ENCODE measurements at places on chromosomes 5 and 9.

DNA sequence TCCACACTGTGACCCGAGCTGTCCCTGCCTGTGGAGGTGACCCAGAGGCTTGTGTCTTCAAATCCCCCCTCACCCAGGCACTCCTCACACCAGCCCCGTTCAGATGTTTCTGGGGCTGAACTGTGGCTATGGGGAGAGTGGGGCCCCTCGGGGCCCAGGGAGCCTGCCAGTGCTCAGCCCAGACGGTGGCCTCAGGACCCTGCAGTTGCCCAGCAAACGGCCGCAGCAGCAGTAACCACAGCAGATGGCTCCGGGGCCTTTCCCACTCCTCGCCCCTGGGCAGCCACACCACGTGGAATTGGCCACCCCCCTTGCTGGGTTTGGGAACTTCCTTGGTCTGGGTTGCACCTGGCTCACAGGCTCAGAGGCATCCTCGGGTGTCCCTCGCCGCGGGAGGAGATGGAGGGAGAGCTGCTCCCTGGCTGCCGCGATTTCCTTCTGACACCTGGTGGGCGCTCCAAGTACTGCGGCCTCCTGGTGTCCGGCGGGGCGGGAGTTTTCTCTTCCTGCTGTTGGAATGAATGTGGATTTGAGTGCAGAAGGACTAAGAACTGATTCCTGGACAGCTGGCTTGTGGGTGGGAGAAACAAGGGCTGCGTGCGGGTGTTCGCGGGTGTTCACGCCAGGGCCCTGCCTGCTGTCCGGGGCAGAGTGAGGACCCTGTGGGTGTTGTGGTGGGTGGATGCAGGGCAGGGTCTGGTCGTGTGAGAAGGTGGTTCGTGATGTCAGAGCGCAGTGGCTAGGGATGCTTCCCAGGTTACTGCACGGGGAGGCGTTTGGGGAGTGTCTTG, 97.5 kb downstream of the COL5A1 start:
- peak; percentile 62 for DNase-seq

GRCh38 chr5:168869615-168870227, 290.6 kb upstream of the PANK3 start:
- DNase-seq, result no peak

DNA sequence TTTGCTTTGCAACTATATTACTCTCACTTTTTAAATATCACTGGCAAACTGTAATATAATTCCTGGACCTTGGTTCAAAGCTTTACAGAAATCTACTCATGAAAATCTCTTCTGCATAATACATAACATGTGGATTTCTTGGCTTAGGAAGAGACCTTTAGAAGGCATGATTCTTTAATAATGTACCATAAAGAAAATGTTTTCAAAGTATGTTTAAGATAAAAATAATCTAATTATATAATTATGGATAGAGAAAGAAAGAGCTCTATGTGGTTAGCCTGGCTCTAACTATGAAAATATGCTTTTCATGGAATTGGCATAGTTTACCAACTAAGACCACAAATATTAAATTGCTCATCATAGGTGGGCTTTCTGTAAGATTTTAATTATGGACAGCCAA, 817.8 kb downstream of the TLE1 start:
- no peak for DNase-seq

- DNase-seq, result no peak
These were observed 59.6 kb downstream of the ATG10 start for GRCh38 chr5:82031220-82032119.

- DNase-seq, result no peak
These were observed 26.6 kb downstream of the HABP4 start for GRCh38 chr9:96476591-96476990.

- no peak for DNase-seq
These were observed 20.0 kb upstream of the GDNF start for GRCh38 chr5:37859805-37860204.

DNA sequence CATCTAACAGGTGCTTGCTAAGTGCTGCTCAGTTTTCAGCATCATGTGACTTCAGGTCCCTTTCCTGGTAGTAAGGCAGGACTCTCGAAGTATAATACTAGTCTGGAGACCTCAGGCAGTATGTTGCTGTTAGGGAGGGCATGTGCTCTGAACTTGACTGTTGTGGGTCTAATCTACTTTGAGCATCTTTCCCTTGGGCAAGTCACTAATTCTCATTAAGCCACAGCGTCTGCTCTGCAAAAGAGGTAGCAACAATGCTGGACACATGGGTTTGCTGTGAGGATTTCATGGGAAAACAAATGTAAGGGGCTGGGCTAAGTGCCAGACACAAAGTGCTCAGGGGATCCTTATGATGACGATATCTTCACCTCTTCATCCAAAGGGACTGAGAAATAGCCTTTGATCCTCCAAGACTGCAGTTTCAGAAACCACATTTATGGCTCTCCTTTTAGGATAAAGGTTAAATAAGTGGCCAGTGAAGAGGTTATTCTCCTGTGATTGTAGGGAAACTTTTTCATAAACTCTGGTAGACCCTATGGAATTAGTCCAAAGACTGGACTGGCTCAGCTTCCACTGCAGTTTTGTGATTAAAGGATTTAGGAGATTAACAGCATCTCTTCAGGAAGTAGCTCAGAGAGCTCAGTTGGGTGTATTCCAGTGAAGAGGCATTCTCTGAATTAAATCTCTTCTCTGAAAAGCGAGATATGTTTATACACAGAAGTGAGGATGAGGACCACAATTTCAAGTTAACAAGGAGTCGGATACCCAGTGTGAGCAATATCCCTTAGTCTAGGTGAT, 216.6 kb downstream of the SGCD start:
- no peak for DNase-seq

DNA sequence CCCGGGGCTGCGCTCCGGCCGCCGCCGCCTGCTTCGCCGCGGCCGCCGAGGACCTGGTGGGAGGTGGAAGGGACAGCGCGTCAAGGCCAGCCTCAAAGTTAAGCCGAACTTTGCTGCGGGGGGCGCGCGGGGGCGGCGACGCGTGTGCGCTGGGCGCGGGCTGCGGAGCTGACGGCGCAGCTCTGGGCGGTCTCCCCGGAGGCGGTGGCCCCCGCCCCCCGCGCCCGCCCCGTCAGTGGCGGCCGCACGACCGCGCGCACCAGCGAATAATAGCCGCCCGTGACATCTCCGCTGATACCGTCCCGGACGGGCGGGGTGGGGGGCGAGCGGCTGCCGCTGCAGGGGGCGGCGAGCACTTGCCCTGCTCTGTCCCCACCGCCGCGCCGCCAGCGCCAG, 579 bp upstream of the FAM78A start:
- DNase-seq, result no peak

DNA sequence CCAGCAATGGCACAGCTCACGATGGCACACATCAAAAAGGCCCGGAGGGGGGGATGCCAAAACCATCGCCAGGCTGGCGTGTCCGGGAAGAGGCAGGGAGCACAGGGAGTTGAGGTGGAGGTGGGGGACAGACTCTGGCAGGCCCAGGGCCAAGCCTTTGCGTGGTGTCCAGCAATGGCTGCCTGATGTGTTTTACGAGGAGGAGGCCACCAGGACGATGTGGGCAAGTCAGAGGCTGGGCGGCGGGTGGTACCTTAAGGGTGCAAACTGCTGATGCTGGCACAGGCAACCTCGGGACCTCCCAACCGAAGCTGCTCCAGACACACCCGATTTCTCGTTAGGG, 4.7 kb downstream of the VAV2 start:
- no peak for DNase-seq

GRCh38 chr9:112631313-112632070, 86.4 kb downstream of the INIP start:
- DNase-seq, result no peak

GRCh38 chr5:40551496-40552491, 127.9 kb upstream of the PTGER4 start:
- DNase-seq, result peak; percentile 92

DNA sequence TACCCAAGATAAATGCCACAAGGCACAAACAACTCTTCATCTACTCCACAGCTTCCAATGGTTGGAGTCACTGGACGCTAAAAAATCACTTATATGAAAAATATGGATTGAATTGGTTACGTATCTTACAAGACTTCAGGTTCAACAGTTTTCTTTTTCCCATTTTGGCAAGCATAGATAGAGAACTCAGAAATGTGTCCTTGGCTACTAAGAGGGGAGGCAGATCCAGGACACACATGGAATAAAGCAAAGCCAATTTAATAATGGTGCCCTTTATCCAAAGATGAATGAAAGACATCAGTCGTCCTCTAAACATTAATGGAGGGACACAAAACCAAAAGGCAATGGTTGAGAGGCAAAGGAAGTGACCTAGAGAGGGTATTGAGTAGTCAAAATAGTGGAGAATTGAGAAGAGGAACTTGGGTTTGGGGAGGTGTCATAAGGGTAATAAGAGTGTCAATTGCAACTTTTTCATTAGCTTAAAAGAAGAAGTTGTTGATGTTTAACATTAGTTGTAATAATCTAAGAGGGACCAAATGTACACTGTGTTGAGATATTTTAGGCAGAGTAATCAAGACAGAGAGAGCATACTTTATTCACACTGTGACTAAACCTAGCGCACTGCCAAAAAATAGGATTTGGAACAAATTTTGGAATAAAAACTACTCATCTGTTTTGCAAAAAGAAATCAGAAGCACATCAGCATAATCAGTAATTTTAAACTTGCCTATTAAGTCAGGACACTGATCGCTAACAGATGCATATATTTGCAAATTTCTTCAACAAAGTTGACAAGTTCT, 308.2 kb downstream of the ARL15 start:
- DNase-seq, result no peak

- DNase-seq, result no peak
These were observed 28.5 kb upstream of the LRRC14B start for GRCh38 chr5:162565-163337.

GRCh38 chr5:127411381-127411780, 106.1 kb upstream of the PRRC1 start:
- no peak for DNase-seq

- DNase-seq, result no peak
These were observed 635.9 kb downstream of the CDH18 start for GRCh38 chr5:19352120-19352519.

DNA sequence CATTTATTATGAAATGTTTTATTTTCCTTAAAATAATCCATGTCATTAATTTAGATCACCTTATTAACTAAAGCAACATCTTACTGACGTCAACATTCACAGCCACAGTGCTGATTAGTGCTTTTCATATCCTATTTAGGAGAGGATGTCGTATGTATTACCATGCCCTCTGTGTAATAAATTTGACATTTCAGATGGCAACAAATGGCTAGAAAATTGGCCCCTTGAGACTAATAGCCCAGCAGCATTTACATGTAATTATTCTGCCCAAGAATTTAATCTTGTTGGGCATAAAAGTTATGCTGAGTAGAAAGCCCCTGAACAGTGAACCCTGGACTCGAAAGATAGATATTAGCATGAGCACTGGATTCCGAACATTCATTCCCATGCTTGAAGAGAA, 391.2 kb downstream of the PRELID2 start:
- no peak for DNase-seq

DNA sequence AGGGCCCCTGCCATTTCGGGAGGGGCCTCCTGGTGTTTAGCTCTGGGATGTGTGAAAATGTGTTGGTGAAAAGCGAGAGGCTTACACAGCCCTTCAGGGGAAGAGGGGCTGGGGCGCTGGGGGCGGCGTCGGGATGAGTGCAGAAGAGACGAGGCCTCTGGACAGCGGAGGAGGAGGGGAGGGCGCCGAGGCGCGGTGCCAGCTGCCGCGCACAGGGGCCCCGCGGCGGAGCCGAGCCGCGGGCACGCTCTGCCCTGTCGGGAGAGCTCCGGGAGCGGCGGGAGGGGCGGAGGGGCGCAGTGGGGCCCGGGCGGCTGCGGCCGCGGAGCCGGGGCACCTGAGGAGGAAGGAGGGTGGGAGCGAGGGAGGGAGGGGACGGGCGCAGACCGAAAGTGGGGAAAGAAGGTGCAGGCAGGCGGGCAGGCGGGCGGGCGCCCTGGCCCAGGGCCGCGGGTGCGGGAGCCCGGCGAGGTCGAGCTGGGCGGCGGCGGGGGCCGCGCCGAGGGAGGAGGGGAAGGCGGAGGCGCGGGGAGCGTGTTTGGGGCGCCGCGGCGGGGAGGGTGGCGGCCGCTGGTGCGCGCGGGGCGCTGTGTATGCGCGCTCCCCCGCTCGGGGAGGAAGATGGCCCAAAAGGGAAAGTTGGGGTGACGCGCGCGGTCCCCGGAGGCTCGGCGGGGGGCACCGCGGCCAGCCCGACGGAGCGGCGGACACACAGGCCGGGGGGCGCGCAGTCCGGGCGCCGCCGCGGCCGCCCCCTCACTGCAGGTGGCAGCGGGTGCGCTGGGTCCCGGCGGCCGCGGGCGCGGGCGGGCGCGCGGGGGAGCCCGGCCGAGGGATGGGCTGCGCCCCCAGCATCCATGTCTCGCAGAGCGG, at the start of gene PDE8B:
TSS of gene PDE8B (plus strand) at position 590 of the 873 bp plus-strand sequence. CDS start at position 836, 246 bp downstream.
- no peak for DNase-seq

DNA sequence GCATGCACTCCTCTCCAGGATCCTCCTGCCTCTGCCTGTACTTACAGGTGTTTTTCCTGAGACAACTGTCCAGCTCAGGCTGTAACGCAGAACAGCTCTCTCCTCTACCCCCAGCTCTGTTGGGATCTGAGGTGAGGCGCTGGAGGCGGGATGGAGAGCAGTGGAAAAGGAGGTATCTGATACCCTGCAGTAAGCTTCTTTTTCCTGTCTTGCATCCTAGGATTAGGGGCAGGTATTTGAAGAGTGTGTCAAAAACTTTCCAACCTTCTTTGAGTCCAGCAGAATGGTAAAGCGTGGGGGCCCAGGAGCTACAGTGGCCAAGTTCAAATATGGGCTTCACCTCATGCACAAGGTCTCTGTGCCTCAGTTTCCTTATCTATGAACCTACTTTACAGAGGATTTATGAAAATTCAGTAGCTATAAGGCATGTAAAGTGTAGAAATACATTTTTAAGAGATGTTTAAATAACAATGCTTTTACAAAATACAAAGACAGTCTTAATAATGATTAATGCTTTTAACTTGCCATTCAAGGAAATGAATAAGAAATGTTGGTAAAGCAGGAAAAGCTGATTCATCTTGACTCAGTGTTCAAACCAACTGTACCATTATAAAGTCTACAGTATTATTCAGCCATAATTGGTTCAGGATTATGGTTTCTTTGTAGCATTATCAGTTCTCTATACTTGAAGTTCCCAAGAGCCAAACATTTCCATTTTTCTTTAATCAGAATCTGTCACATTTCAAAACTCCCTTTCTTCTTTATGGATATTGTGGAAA, 26.1 kb downstream of the MAP1B start:
- DNase-seq, result peak; percentile 22

DNA sequence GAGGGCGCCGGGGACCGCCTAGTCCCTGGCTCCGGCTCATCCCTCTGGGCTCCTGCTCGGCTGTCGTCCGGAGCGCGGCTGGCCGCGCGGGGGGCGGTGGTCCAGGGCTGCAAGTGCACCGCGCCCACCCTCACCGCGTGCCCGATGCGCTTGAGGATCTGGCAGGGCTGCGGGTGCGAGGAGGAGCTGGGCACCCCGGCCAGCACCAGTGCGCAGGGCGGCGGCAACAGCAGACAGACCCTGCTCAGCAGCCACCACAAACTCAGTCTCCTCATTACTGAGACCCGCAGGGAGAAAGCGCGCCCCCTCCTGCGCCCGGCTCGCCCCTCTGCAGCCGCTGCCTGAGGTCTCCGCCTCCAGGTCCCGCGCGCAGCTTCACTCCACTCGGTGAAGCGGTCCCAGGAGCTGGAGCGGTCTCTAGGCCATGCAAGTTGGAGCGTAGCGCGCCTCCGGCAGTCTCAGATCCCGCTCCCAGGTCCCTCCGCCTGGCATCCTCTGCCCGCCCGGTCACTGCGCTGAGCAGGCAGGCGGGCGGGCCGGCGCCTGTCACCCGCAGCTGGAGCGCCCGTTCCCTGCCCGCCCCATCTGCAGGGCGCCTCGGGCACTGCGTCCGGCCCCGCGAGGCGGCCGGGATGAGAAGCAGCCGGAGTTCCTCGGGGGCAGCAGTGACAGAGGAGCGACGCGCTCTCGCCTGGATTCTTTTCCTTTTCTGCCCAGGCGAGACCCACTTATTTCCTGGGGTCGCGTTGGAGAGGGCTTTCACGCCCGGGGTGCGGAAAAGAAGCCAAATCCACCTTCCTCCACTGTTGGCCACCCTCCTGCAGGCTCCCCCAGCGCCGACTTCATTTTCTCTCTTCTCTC, 512 bp downstream of the GRIN3A start:
- DNase-seq, result no peak

Data from RCC 7860 (cell line).